Right renal pelvis (tissue), 4 donors: ENCODE measurements at places on chromosomes 16 and 17.

GRCh38 chr16:89685916-89686315 lies 573 bp upstream of the CDK10 start:
- DNase-seq = no peak

- no peak for DNase-seq
Observed at GRCh38 chr16:17744921-17745572, 274.3 kb upstream of the XYLT1 start.

- no peak for DNase-seq
Observed at GRCh38 chr17:67157732-67158639, 87.0 kb downstream of the HELZ start.

DNA sequence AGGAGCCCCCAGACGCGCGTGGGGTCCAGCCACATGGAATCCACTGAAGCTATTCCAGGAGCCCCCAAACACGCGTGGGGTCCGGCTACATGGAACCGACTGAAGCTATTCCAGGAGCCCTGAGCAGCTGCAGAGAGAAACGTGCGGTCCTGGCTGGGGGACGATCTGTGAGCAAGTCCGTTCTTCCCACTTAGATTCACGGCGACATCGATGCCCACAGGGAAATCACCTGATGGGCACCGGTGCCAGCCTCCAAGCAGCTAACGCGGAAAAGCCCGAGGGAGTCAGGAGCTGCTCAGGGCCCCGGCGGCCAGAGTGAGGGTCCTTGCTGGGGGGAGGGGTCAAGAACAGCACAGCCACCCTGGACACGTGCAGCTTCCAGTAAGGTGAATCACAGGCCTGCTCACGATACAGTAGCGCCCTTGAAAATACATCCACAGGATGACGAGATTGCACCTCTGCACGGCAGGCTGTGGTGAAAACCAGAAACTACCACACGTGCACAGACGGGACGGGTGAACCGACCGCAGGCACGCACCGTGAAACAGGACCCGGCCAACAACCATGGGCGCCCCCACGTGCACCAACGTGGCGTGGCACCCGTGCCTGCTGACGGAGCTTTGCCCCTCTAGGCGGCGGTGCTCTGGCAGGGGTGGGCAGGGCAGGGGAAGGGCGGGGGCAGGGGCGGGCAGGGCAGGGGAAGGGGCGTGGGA lies 77.7 kb upstream of the GNG13 start:
- no peak for DNase-seq

GRCh38 chr17:81128774-81129173 lies 36.5 kb upstream of the PVALEF start:
- no peak for DNase-seq

DNA sequence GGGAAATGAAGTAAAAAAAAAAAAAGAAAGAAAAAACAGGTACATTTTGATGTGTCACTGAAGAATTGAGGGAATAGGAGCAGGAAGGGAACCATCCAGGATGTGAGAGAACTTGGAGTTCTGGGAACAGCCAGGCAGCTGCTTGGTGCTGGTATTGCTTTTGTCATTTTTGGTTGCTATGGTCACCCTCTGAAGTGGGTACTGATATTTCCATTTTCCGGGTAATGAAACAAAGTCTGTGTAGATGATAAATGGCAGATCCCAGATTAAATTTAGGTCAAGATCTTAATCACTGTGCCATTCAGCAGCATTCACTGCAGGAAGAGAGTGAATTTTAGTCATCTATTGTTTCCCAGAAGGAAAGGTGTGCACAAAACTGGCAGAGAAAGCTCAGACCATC lies 93.6 kb downstream of the ABCA8 start:
- no peak for DNase-seq

DNA sequence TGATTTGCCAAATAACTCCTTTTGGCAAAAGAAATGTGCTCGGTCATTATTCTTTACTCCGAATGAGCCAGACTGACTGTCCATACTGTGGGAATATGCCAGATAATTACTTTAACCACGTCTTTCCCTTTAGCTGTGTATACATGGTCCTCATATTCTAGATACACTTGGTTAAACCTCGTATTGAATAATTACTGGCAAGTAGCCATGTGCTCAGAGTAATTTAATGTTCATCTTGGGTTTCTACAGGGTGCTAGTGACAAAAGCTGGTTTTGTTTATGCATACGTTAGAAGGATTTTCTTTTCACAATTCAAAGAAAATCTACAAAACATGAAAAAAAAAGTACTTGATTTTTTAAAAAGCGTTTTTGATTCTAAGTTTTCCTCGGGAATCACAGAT lies 540.3 kb downstream of the KCNJ2 start:
- no peak for DNase-seq

- DNase-seq = no peak
Observed at GRCh38 chr17:3022197-3022596, 41.2 kb downstream of the OR1D5 start.

DNA sequence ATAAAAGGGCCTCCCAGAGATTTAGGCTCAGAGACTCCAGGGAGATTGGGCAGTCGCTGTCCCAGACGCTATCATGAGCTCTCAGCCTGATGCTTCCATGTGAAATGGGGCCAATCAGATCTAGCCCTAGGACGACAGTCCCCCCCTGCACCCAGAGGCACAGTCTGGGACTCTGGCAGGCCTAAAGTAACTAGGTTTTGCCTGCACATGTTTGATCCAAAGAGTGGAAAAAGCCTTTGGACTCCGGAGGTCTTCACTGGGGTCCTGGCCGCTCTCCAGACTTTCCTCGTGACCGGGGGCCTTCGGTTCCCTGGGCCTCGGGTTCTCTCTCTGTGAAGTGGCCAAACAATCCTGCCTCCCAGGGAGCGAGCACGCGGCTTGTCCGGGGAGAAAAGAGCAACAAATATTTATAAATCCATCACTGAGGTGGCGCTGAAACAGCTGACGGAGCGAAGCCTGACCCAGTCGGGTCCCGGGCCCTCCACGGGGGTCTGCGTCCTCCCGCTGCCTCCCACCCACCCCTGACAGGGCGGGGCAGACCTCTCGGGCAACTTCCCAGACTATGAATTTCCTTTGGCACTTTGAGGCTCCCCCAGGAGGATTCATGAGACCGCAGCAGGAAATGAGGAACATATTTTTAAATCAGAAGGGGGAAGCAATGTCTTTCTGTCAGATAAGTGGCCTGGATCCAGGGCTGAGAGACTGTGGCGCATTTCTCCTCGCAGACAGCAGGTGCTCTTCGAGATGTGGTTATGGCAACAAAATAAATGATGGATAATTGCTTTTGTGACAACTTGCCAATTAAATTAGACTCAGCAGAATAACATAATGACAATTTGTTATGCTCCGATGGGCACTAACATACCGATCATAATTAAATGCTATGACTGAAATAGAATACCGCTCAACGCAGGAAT lies 38.9 kb downstream of the MRPS23 start:
- DNase-seq = peak; percentile 47

DNA sequence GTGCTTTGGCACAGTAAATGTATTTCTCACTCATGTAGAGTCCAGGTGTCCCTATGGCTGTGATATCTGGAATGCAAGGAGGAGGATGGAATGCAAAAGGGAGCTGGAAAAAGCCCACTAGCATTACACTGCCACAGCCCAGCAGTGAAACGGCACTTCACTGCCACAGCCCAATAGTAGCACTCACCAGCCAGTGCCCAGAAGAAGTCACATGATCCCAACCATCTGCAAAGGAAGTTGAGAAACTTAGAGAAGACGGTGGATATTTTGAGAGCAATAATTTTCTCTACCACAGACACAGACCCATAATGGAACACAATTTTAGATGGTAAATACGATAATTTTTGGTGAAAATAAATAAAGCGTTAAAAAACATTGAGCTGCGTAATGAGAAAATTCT lies 51.8 kb downstream of the C16orf82 start:
- DNase-seq = no peak

DNA sequence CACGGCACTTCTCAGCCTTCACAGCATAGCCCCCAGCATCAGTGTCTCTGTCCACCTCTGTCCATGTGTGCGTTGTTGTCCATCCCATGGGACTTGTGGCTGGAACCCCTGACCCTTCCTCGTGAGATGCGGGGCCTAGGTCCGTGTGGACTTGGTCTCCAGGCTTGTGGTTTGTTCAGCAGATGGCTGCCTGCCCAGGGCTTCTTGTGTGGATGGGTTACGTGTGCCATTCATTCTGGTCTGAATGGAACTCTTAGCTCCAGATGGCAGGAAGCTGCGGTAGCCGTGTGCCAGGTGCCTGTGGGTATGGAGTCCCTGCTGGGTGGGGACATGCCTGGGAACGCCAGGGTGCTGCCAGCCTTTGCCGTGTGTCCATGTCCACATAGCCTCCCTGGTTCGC lies 31.7 kb upstream of the NUDT16L1 start:
- no peak for DNase-seq

DNA sequence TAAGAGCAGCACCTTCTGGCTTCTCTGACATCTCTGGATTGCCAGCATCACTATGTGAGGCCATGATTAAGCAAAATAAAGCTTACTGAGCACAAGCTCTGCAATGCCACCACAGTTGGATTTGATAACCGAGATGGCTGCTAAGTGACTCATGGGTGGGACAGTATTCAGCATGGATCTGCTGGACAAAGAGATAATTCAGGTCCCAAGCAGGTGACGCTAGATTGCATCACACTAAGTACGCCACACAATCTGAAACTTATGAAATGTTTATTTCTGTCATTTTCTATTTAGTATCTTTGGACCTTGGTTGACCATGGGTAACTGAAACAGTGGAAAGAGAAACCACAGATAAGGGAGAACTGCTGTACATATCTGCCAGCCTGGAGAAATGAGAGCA lies 27.4 kb downstream of the CDRT15 start:
- DNase-seq = no peak

- no peak for DNase-seq
Observed at GRCh38 chr16:87931504-87931903, 4.8 kb downstream of the CA5A start.

GRCh38 chr16:1834096-1834495 lies 7.1 kb downstream of the FAHD1 start:
- no peak for DNase-seq

- no peak for DNase-seq
Observed at GRCh38 chr17:63931981-63932561, at the start of gene CD79B. TSS of gene CD79B (minus strand) at chr17:63932331. CDS start at chr17:63932261, 70 bp downstream.

DNA sequence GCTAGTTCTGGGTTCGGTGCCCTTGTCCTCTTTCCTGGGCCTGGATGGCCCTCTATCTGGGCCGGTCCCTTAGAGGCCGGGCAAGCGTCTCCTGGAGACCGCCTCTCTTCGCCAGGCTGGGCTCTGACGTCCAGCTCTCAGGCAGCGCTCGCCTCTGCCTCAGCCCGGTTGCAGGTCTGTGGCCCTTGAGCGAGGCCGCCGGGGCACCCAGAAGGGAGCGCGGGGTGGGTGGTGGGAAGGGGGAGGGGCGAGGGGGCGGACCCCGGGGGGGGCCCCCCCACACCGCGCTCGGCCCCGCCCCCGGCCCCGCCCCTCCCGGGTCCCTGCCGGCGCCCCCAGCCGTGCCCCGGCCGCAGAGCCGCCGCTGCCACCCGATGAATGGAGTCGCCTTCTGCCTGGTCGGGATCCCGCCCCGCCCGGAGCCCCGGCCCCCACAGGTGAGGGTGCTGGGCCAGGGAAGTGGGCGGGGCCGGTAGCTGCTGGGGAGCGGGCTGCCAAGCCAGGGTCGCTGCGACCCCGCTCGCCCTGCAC lies at the start of gene ARHGAP23:
Gene ARHGAP23 (plus strand): TSS at position 353 of the 531 bp plus-strand sequence. CDS start 22 bp downstream, at position 375.
- no peak for DNase-seq

DNA sequence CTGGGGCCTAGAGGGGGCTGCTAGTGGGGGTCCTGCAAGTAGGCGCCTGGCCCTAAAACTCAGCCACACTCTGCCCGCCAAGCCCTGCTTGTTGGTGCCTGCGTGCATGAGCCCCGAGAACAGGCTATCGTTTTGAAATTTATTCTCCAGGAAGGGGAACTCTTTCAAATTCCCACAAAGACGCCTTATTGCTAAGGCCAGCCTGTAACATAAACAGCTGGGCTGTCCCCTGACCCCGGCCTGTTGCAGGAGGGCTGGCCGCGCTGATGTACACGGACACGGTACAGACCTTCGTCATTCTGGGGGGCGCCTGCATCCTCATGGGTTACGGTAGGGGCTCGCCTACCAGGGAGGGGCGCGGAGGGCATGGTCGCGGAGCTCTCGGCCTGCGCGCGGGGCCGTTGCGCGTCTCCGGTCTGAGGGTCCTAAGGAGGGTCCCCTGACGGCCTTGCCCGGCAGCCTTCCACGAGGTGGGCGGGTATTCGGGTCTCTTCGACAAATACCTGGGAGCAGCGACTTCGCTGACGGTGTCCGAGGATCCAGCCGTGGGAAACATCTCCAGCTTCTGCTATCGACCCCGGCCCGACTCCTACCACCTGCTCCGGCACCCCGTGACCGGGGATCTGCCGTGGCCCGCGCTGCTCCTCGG lies 4.3 kb downstream of the SLC5A2 start:
- DNase-seq = no peak

DNA sequence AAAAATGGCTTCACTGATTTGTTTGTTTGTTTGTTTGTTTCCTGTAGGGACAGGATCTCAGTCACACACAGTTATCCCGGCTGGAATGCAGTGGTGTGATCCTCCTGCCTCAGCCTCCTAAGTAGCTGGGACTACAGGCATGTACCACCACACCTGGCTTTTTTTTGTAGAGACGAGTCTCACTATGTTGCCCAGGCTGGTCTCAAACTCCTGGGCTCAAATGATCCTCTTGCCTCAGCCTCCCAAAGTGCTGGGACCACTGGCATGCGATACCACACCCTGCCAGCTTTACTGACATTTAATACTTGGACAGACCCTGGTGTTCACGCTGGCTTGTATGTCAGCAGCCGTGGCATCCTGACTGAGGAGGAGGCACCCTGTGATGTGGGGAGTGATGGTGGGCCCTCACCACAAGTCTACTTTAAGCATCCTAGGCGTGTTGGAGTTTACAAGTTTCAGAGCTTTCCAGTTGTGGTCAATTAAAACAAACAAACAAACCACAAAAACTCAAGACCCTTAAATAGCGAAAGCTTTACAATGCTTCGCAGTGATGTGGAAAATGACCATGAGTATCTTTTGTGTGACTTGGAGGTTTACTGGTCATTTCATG lies 5.1 kb downstream of the ABCA3 start:
- no peak for DNase-seq

DNA sequence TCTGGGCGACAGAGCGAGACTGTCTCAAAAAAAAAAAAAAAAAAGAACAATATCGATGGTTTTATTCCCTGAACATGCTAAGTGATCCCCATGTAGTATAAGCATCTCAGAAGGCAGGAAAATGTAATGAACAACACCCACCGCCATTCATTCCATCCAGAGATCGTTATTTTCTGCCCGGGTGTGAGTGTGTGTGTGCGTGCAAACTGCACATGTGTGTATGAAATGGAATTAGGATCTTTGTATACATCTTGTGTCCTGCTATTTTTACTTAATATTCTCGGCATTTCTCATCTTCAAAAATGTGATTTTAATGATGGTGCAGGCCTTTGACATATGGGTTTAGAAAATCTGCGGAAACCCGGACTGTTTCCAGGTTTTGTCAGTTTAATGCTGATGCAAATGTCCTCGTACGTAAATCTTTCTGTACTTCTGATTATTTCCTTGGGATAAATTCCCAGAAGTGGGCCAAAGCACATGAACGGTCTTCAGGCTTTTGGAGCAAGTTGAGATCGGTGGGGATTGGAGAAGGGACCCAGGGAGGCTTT lies 254.8 kb downstream of the SEC14L1 start:
- no peak for DNase-seq

- no peak for DNase-seq
Observed at GRCh38 chr16:84566545-84567257, 51.2 kb downstream of the COTL1 start.
